Esophagus squamous epithelium (tissue), 5 donors: ENCODE measurements at places on chromosomes 3 and 15.

DNA sequence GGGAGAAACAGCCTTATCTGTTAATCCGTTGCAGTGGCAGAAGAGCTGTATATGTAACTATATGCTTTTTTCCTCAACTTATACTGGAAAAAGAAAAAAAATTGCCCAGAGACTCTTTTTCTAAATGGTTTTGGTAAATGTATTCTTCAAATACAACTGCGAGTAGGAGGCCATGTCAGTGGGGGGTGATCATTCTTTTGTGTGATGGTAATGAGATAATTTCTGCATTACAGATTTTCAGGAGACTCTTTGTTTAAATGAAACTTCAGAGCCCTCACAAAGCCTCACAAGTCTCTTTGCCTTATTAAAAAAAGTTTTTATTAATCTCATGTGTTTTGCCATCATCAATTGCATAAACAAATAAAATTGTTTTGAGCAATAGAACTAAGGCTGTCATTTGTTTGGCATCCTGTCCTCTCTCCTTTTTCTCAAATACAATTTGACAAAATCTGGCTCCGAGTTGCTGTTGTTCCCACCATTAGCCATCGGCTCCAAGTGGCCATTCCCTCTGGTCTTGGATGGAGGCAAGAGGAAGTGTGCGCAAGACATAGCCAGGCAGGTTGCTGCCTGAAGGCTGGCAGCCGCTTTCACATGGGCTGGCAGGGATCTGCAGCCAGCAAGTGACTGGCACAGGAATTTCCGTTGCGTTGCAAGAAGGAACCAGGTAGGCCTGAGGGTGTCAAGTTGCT lies 116.7 kb downstream of the FNDC3B start:
- DNase-seq = no peak

DNA sequence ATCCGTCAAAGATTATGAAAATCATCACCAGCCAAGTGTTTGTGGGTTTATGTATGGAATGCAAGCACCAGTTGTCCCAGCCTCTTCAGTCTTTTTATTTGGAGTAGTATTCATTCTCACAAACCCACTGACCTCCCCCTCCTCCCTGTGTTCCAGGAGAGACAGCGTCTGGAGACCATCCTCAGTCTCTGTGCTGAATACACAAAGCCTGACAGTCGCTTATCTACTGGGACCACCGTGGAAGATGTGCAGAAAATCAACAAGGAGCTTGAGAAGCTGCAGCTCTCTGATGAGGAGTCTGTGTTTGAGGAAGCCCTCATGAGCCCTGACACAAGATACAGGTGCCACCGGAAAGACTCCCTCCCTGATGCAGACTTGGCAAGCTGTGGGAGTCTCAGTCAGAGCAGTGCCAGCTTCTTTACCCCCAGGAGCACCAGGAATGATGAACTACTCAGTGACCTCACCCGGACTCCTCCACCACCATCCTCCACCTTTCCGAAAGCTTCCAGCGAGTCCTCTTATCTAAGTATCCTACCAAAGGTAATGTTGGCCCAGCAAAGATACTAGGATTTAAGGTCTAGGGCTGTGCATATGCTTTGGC lies 54.2 kb downstream of the PHLDB2 start:
- DNase-seq = no peak

- no peak for DNase-seq
These were observed 106.3 kb downstream of the PLD1 start for GRCh38 chr3:171704002-171704401.

GRCh38 chr3:29731050-29731449 lies 450.2 kb downstream of the RBMS3 start:
- DNase-seq = no peak

- no peak for DNase-seq
These were observed 17.2 kb downstream of the ARRDC4 start for GRCh38 chr15:97977734-97978133.

GRCh38 chr15:43516801-43517353 lies 531 bp upstream of the MAP1A start:
- DNase-seq = no peak

- DNase-seq = no peak
These were observed 9.6 kb upstream of the BTLA start for GRCh38 chr3:112508860-112509259.

GRCh38 chr3:196793246-196793645 lies 53.6 kb downstream of the PAK2 start:
- no peak for DNase-seq

DNA sequence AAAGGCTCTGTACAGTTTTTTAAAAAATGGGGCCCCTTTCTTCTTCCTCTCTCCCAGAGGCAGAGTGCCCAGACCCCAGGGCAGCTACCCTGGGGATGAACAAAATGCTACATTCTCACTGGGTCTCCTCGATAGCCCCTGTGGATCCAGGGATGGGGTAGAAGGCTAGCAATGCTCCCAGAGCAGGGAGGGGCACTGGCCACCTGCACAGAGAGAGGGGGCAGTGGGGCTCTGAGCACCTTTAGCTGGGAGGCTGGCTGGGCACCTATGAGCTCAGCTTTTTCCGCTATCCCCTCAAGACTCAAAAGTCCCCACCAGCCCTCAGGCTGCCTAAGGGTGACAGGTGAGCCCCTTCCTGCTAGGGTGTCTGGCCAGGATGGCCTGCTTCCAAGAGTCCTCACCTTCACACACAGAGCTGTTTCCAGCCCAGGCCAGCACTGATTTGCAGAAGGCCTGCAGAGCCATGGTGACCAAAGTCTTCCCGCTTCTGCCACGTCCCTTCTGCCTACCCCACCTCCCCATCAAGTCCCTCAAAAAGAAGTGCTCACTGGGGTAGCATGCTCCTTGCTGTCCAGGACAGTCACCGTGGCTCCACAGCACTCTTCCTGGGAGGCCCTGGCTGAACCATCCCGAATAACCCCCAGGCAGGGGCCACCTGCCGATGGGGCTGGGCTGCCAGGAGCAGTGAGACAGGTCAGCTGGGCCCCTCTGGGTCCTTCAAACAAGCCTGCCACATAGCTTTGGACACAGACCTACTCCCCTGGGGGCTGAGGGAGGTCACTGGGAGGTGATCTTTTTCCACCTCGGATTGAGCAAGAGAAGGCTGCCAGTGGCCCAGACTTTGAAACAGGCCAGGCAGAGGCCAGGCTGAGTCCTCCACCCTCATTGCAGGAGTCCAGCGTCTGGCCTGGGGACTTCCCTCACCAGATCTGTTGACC lies 20.4 kb downstream of the BMF start:
- no peak for DNase-seq
